NCI-H82 (cell line): ENCODE measurements at places on chromosomes 3 and 15.
A peak's percentile ranks its signal among the peaks of the same experiment; 100 is the strongest.

DNA sequence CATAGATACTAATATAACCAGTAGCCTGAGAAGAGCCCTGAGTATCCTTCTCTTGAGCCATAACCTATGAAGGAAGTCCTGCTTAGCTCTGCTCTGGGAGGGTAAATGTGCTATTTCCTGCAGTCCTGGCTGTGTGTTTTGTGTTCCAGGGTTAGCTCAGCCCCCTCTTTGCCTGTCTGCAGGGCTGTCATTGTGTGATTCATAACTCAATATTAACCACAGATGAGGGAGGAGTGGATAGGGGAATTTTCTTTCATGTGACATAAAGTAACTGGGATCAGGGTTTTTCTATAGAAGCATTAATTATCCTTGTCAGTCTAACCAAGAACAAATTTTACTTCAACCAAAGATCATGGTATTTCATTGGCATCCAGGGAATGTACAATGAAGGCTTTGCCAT, 183.3 kb upstream of the ZBTB20 start:
- no peak for DNase-seq

GRCh38 chr3:62839748-62840147, 35.5 kb downstream of the CADPS start:
- peak; percentile 44 for DNase-seq

GRCh38 chr3:40477666-40478065, 744 bp downstream of the ZNF619 start:
- no peak for DNase-seq

DNA sequence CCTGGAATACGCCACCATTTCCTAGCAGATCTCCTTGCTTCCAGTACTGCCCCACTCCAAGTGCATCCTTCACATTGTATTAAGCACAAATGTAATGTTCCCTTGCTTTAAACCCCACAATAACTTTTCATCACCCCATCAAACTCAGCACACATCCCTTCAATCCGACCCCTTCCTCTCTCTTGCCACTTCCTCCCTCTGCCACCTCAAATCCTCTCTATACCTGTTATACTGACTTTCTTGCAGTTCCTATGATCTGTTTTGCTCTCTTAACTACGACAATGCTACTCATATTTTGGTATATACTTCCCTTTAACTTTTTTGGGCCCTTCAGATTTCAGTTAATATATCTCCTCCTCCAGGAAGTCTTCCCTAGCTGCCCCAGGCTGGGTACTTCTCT, 14.1 kb downstream of the PARL start:
- no peak for DNase-seq

GRCh38 chr3:11624161-11624560, 19.6 kb downstream of the VGLL4 start:
- no peak for DNase-seq

- peak; percentile 76 for DNase-seq
Observed at GRCh38 chr15:37102305-37103162, 2.2 kb upstream of the MEIS2 start.

DNA sequence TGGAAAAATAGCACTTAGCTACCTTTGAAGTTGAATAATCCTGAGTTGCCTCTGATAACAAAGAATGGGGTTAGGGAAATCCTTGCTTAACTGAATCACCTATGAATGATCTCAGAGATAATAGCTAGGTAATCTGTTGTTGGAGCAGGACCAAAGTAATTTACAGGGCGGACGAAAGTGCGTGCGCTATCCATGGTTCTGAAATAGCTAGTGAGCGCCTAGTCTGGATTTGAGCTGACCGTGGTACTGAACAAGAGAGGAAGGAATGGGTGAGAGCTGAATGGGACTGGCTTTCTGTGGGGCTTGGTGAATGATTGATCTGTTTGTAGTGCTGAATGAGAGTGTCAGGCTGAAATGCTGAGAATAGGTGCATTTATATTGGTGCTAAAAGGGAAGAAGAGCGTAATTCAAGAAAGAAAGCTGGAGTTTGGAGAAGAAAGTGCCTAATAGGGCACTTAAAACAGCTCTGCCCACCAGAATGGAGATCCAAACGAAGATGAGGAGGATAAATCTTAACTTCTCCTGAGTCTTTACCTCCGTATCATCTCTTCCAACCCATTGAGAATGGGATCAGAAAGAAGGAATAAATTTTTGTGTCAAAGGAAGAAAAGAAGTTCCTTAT, 10.1 kb downstream of the SCN10A start:
- peak; percentile 28 for DNase-seq

DNA sequence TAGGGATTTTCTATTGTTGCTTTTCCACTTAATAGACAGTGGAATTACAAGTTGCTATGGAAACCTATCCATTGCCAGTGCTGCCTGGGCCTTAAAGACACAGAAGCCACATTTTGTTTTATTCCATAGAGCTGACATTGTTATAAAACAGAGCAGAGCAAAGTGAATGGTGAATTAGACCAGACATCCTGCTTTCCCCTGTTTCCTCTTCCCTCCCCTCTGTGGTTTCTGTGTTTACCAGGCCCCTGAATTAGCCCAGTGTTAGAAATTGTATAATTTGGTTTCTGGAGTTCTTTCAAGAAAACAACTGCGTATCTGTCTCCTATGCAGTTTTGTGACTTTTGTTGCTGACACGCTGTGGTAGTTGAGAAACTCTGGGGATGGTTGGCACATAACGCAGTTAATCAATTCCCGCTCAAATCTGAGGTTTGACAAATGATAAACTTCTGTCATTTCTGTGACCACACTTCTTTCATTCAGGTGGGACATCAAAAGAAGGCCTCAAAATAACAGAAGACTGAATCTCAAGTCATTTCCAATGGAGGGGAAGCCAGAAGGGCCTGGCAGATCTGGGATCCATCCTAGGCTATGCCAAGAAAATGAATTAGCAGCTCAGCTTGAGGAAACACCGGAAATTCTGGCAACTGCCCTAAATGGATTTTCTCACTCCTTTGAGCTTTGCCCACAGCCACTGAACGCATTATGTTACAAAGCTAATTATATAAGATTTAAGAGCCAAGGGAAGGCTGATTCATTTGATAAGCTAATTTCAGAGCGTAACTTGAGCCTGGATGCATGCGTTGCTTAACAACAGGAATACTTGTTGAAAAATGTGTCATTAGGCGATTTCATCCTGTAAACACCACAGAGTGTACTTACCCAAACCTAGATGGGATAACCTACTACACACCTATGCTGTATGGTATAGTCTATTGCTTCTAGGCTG, 46.9 kb downstream of the NR1D2 start:
- DNase-seq, result peak; percentile 98

DNA sequence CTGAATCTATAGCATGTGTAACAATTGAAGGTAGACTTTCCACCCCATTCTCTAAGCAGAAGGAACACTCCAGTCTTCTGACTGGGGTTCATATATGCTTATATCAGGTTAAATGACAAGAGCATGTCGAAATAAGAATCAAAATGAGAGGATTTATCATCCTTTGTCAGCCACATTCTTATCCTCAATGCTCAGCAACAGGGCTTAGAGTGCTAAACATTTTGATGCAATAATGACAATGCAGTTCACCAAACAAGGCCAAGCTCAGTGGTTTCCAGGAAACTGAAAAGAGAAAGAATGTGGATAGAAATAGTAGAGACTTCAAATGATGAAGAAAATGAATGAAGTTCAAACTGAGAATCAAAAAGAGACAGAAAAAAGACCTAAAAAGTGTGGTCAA, 78.0 kb downstream of the FSIP1 start:
- DNase-seq, result no peak

DNA sequence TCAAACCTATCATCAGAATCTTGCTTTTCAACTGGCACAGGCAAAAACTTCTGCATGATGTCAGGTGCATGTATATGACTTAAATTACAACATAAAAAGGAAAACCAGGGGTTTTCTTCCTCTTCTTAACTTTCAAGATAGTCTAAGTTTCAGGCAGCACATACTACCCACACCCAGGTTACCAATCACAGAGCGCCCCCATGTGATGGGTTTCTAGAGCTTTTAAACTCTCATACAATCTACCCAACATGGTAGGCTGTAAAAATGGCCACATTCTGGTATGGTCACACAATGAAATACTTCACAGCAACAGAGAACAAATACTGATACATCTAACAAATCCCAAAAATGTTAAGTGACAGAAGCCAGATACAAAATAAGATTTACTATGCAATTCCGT, 7.4 kb downstream of the MESD start:
- DNase-seq, result no peak

- DNase-seq, result no peak
Observed at GRCh38 chr3:16551342-16551976, 38.0 kb upstream of the RFTN1 start.

- DNase-seq, result no peak
Observed at GRCh38 chr3:105387122-105387751, 20.5 kb downstream of the ALCAM start.

DNA sequence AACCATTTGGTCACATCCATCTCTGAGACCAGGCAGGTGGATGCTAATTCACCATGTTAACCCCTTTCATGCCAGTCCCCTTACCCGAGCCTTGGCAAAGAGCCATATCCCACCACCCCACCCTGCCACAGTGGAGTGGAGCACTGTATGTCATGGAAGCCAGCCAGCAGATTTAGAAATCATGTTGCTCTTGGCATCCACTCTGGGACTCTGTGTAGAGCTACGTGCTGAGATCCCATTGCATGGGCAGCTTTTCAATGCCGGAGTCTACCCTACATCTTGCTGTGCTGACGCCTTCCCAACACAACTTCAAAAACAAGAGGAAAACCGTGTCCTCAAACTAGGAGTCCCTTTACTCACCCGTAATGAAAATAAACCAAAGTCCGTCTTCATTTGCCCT, 131.0 kb downstream of the NTRK3 start:
- DNase-seq, result no peak

DNA sequence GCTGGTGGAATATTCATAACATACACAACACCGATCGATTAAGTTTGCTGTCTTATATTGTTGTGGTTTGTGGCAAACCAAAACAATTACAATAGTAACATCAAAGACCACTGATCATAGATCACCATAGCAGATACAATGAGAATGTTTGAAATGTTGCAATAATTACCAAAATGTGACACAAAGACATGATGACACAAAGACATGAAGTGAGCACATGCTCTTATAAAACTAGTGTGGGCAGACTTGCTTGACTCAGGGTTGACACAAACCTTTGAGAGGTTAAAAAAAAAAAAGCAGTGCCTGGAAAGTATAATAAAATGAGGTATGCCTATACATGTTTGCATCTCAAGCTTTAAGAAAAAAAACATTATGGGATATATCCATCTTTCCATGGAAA, 130.3 kb downstream of the NR1I2 start:
- DNase-seq, result no peak

DNA sequence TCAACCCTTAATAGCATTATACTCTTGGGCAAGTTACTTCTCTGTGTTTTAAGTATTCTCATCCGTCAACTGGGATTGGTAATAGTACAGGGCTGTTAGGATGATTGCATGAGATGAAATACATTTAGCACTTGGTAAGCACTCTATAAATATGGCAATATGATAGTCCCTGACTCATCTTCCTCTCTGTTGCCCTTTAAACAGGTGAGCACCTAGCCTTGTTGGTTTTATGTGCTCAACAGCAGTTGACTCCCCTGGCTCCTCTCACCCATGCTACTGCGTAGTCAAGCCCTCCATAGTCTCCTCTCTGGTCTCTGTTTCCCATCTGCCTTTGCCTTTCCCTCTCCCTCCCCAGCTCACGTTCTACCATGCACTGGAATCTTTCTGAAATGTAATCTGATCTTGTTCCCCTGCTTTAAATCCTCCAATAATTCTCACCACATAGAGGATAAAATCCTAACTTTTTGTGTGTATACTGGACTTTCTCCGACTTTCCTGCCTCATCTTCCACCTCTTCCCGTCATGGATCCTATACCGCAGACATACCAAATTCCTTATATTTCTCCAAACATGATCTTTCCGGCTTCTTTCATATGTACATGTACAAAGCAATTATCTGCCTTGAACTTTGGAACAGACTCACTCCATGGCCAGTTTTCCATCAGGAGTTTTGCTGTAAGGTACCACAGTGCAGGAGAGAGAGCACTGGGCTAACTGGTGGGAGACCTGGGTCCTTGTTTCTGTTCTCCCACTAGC, 42.3 kb downstream of the FSD2 start:
- no peak for DNase-seq

DNA sequence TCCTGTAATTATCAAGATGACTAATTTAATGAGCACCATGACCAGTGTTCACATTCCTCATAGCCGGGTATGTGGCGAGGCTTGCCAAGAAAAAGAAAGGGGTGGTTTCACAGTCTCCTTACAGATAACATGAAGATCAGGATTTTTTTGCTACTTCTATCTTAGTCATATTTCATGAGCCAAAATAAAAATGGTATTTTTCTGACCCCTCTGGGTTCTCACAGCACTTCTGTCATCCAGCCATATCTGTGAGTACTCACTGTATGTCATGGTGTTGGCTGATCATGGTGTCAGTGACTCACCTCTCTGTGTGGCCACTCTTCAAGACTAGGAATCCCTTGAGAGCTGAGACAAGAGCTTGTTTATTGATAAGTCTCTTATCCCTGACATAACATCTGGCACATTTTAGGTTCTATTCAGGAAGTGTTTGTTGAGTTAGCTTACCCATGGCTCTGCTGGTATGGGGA, 130.5 kb upstream of the LMCD1 start:
- peak; percentile 57 for DNase-seq

GRCh38 chr15:61155741-61156700, 73.1 kb downstream of the RORA start:
- DNase-seq, result peak; percentile 5
